ENCODE measurements at places on chromosomes 2 and 18.

DNA sequence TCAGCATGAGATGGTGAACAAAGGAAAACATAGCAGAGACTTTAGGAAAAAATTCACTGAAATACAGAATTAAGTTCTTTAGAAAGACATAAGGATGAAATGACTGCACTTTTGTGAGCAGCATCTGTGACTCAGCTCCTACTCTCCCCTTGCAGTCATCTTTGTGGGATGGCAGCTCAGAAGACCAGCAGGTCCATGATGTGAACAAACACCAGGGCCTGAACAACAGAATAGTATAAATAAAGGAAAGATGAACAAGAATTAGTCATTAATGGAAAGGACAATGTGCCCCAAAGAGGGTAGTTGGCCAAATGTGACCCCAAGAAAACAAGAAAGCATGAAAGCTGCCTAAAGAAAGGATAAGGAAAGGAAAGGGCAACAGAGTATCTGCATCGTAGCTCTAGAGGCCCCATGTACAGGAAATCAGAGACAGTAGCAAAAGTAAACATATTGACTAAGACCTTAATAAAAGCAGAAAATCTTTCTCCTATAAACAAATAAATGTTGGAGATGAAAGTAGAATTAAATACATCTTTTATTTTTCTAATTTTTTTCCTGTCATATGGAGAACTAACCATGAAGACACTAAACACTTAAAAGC is 318.0 kb downstream of the ZEB2 start:
- DNase-seq = no peak

- DNase-seq = no peak
Observed at GRCh38 chr2:9974343-9974742, 22.9 kb downstream of the GRHL1 start.

- DNase-seq = no peak
Observed at GRCh38 chr2:86695053-86695691, 24.9 kb upstream of the RMND5A start.

- DNase-seq = peak; percentile 47
Observed at GRCh38 chr18:34707670-34708069, 2.4 kb upstream of the DTNA start.

DNA sequence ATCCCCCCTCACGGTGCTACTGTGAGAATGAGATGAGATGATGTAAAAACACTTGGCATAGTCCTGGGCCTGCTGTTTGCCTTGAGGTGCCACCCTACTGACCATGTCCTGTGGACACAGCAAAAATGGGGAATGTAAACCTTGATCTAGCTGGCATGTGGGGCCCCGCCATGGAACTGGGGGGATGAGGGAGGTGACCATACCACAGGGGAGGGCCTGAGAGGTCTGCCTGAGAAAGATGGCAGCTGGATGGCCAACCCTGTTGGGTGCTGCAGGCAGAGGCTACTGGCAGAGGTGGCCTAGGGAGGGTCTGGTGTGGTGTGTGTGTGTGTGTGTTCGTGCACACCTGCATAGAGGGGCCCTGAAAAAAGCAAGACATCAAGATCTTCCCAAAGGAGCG is 777 bp downstream of the HAAO start:
- DNase-seq = no peak

DNA sequence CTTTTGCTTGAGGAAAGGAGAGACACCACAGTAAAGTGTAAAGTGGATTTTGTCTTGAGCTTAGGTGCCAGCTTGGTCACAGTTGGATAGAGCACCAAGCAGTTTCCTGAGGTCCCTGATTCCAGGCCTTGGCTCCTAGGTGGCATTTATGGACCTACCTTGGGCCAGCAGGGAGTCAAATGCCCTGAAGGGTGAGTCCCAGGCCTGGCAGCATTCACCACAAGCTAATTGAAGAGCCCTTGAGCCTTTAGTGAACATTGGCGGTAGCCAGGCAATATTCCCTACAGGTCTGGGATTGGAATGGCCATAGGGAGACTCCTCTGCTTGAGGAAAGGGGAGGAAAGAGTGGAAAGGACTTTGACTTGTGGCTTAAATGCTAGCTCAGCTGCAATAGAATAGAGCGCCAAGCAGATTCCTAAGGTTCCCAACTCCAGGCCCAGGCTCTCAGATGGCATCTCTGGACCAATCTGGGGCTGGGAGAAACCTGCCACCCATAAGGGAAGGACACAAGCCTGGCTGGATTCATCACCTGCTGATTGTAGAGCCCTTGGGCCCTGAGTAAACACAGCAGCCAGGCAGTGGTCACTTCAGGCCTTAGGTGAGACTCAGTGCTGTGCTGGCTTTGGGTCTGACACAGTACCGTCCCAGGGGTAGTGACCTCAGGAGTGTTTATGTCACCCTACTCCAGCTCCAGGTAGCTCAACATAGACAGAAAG is 137.5 kb upstream of the OTOS start:
- DNase-seq = no peak

- DNase-seq = no peak
Observed at GRCh38 chr18:13440277-13441248, 222.0 kb downstream of the LDLRAD4 start.

GRCh38 chr2:207902821-207903220 is 122.5 kb downstream of the PLEKHM3 start:
- DNase-seq = no peak

DNA sequence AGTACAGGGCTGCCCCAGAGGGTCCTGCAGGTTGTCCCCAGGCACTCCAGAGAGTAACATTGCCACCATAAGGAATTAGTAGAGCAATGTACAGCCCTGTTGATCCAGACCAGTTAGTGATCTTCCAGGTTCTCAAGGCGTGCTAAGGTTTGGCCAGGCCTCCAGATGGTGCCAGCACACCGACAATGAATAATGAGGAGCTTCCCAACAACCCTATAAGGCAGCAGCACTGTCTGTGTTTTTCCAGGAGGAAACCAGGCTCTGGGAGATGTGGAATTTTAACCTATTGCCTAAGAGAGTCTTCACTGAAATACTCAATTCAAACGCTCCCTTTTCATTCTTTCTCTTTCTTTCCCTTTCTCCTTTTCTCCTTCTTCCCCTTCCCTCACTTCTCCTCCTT is 122.1 kb downstream of the MGAT5 start:
- peak; percentile 81 for DNase-seq

- no peak for DNase-seq
Observed at GRCh38 chr2:168583710-168584521, 127.8 kb downstream of the CERS6 start.

DNA sequence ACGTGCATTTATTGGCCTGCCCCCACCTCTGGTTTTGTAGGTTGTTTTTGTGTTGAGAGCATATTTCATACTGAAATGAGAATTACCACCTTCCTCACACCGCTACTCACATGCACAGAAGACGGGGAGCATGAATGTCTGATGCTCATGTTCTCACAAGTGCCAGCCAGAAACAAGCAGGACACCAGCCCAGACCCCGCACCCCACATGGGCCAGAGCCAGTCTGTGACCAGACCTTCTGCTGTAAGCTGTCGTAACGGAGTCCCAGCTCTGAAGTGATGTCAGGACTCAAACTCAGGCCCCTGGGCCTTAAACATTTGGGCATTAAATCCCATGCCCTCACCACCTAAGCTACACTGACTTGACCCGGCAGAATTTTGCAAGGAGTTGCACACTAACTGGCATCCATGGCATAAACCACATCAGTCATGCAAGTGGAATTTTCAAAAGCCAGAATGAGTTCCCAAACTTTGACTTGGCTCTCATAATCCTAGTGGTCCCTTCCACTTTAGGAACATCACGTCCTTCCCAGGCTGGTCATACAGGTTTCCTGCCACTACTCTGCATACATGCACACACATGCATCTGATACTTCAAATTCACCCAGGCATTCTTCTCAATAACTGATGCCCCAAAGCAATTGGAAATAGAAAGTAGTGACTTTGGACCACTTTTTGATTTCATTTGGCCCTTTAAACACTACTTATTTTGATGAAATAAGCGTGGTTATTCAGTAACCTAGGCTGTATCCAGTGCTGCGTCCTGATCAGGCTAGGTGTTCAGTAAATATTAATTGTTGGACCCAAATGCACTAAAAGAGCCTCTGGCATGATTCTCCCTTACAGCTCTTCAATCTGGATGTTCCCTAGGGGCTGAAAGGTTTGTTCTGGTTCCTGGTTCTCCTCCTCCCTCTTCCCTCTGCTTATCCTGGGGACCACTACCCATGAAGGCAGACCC is 223.1 kb upstream of the ID2 start:
- DNase-seq = no peak

GRCh38 chr2:139876321-139876720 is 1096.1 kb upstream of the NXPH2 start:
- DNase-seq = no peak

GRCh38 chr2:53058526-53058925 is 709.1 kb upstream of the CHAC2 start:
- no peak for DNase-seq

- DNase-seq = no peak
Observed at GRCh38 chr2:165762723-165763122, 31.3 kb downstream of the GALNT3 start.

- no peak for DNase-seq
Observed at GRCh38 chr2:222969491-222969890, 82.5 kb upstream of the KCNE4 start.

All from Ammon's horn (tissue), 1 donor.